ENCODE measurements at places on chromosomes 11 and 22.

- no peak for DNase-seq
These were observed 175.4 kb downstream of the CWF19L2 start for GRCh38 chr11:107282195-107282594.

DNA sequence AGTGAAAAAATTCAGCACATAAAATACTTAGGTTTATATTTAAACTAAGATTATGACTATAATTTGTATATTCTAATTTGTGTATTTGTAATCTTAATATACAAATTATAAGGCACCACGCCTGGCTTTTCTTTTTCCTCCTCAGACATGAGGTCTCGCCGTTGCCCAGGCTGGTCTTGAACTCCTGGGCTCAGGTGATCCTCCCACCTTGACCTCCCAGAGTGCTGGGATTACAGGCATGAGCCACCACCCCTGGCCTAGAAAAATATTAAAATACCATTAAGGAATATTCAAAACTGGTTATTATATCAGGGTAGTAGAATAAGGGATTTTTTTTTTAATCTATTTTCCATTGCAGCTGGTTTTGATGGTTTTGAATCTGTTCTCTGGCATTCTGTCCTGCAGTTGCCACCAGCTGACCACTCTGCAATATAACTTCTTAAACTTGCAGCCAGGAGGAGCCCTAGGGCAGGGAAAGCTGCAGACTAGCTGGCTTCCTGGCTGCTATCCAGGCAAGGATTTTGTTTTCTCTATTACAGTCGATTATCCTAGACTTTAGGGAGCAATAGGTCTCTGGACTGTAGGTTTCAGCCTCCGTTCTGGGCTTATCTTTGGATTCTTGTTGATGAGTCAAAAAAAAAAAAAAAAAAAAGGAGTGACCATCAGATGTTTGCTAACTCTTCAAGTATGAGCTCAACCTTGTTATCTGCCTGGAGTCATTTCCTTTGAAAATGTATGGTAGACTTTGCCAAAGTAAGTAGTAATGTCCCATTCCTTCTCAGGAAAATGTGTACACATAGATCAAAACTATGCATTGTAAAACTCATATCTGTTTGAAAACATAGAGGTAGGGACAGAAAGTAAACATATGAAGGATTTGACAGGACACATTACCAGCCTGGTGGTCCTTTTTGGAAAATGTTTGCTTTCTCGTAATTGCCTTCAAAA, 13.2 kb downstream of the POLA2 start:
- DNase-seq, result no peak

DNA sequence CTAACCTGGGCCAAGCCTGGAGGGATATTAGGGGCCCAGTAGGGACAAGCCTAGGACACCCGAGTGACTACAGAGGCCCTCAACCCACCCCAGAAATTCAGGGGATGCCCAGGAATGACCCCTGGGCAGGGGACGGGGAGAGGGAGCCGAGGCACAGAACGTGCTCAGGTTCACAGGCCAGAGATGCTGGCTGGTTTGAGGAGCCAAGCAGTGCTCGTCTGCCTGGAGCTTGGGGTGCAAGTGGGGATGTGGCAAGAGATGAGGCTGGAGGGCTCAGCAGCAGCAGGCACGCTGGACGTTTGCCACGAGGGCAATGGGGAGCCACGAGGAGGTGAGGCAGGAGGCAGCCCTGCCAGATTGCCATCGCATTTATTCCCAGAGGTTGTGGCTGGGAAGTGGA, 34.0 kb upstream of the EMID1 start:
- no peak for DNase-seq

DNA sequence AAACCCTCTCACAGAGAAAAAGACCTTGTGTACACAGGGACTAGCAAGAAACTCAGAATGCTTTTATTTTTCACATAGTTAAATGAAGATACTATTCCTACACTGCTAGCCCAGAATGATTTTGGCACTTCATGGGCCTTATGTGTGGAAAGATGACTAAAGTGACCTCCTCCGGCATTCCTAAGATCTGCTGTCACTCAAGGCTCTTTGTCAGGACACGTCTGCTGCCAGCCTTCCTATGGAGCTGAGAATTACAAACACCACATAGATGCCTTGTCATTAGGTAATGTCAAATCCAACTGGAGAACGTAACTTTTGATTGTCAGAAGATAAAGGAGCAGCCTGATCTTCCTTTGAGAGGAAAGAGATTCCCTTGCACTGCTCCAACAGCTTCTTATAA, 249.1 kb downstream of the FAT3 start:
- no peak for DNase-seq

DNA sequence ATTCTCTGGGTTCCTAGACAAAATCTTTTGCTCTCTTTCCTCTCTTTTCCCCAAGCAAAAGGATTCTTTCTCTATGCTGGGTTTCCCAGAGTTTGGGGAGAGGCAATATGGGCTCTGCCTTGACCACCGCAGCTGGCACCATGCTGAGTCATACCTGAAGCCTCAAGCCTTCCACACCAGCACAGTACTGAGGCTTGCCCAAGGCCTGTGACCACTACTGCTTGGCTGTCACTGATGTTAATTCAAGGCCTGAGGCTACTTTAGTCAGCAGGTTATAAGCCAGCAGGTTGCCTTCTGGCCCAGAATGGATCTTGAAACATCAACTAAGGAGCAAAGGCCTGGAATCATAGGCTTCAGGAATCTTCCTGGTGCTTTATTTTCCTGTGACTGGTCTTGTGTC, 185.3 kb downstream of the DYNC2H1 start:
- no peak for DNase-seq

GRCh38 chr11:73085189-73085875, 56.8 kb downstream of the FCHSD2 start:
- DNase-seq, result no peak

- no peak for DNase-seq
These were observed 37.6 kb downstream of the RIBC2 start for GRCh38 chr22:45450921-45451651.

- DNase-seq, result no peak
These were observed 41.5 kb downstream of the NECTIN1 start for GRCh38 chr11:119687373-119688046.

DNA sequence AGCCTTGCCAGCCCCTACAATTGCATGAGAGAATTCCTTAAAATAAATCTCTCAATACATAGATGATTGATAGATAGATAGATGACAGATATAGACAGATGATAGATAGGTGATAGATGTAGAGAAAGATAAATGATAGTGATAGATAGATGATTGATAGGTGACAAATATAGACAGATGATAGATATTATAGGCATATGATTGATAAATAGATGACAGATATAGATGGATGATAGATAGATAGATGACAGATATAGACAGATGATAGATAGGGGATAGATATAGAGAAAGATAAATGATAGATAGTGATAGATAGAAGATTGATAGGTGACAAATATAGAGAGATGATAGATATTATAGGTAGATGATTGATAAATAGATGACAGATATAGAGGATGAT, 564.6 kb downstream of the ETS1 start:
- no peak for DNase-seq

DNA sequence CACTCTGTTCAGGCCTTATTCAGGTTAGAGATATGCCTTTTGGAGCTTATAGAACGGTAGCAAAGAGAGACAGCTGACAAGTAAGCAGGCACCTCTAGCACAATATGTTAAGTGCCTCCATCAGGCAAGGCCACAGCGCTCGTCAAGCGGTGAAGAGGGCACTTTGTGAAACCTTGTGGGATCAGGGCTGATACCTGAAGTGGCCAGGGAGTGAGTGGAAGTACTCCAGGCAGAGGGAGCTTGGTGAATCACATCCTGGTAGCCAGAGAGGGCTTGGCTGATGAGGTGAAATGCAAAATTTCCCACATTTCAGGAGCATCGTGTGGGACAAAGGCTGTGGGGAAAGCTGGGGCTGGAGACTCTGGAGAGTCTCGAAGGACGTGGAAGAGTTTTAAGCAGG, 87.4 kb downstream of the PKNOX2 start:
- no peak for DNase-seq

Data from activated CD8-positive, alpha-beta memory T cell treated with anti-CD3 and anti-CD28 coated beads for 4 hours (primary cell).